Activated T-cell treated with anti-CD3 and anti-CD28 coated beads for 48 hours (primary cell): ENCODE measurements at places on chromosomes 5 and 9.

DNA sequence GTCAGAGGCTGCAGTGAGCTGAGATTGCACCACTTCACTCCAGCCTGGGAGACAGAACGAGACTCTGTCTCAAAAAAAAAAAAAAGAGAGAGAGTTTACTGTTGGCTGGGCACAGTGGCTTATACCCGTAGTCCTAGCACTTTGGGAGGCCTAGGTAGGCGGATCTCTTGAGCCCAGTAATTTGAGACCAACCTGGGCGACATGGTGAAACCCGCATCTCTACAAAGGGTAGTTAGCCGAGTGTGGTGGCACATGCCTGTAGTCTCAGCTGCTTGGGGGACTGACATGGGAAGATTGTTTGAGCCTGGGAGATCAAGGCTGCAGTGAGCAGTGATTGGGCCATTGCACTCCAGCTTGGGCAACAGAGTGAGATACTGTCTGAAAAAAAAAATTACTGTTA is 12.6 kb downstream of the HABP4 start:
- no peak for DNase-seq

DNA sequence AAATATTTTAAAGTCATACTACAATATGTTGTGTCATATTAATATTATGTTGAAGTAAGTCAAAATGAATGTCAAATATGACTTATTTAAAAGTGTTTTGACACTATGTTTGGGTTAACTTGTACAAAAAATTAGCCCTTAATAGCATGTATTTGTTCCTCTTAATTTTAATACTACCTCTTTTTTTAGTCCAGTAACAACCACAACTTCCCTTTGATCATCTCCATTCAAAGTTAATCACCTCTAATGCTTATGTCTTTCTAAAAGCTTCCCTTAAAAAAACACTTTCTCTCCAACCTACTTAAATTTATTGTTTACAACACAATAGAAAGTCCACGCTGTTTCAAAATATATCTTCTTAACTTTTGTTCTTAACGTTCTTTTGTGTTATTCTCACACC is 9.6 kb downstream of the SLCO4C1 start:
- no peak for DNase-seq

DNA sequence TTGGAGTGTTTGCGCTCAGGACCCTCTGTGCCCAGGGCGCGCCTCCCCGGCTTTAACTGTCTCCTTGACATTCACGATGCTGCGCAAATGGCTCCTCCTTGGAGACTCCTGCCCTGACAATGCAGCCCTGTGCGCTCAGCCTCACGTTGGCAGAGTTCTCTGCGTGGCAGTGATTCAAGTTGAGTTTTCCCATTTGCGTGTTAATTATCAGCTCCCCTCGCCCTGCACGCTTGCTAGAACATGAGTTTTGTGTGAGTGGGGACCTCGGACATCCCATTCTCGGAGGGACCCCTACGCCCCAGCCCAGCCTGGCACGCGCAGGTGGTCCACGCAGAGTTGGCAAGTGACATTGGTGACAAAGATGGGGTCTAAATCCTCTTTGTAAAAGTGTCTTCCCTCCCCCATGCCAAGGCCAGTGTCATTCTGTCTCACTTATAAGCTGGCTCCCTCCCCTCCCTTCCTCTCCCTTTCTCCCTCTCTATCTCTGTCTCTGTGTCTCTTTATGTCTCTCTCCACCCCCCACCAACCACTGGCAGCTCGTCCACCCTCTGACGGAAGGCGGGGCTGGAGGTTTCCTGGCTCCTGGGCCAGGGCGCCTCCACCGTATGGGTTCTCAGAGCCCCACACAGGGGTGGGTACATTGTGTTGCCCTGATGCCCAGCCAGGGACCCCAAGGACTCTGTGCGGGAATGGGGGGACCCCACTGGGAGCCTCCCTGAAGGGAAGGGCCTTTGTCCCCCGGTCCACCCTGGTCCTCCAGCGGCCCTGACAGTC is 169.3 kb downstream of the OLFM1 start:
- no peak for DNase-seq

GRCh38 chr5:15013654-15014463 is 142.3 kb upstream of the ANKH start:
- DNase-seq, result no peak

- DNase-seq, result no peak
Observed at GRCh38 chr9:84123648-84124406, 143.2 kb downstream of the RMI1 start.

- DNase-seq, result no peak
Observed at GRCh38 chr9:125881042-125881441, 133.9 kb downstream of the PBX3 start.

DNA sequence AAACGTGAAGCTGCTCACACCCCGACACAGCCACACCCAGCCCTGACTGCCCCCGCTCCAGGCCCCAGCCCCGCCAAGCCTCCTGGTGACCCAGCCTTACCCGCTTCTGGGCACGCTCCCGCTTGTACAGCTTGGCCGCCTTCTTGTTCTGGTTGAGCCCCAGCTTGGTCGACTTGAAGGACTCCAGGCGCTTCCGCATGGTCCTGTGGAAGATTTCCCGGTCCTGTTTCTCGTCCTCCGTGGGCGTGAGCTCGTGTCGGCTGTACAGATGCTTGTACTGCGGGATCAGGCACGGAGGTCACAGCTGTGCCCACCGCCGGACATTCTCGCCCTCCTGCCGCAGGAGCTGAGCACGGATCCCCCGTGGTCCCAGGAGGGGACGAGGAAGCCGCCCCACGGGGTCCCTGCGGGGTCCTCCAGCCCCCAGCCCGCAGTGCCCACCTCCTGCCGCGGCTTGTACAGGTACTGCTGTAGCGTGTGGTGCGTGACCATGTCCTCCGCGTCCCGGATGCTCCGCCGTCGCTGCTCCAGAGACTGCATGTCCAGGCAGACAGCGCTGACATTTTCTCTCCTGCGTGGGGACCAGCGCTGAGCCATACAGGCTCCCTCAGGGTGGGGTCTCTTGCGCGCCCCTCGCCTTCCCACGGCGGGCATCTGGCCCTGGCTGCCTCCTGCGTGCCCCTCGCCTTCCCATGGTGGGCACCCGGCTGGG is 33.3 kb downstream of the EXOC3 start:
- no peak for DNase-seq

- no peak for DNase-seq
Observed at GRCh38 chr5:25850581-25850980, 1187.8 kb downstream of the CDH9 start.

GRCh38 chr9:97911528-97911927 is 10.8 kb downstream of the TRMO start:
- no peak for DNase-seq

GRCh38 chr9:18994263-18994916 is 38.6 kb downstream of the SAXO1 start:
- DNase-seq, result no peak

- DNase-seq, result no peak
Observed at GRCh38 chr9:25917731-25918362, 239.6 kb upstream of the TUSC1 start.

DNA sequence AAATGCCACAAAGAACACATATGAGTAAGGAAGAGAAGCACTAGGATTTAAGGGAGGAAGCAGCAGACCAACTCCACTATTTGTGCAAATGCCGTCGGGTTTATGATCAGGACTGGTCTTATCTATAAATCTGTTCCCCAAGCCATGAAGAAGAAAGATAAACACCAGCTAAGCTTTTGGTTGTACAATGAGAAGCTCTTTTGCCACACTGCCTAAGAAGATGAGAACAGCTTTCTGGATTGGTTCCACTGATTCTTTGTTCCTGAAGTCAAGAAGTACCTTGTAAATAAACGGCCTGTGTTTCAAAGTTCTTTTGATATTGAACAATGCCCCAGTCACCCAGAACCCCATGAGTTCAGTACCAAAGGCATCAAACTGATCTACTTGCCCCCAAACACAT is 93.9 kb downstream of the RFX3 start:
- no peak for DNase-seq

DNA sequence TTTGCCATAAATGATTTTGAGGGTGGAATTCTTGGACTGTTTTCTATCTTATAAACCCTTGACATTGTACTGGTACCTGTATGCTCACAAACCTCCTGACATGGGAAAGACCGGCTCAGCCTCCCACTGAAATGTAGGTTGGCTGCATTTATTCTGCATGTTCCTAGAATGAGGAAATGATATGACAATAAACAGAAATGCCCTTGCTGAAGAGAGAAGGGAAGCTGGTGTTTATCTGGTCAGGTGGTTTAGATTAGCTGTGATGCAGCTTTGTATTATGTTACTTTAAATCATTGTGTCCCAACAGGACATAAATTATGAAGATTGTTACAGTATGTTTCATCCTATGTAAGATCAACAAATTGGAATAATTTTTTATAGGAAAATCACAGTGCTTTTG is 23.1 kb upstream of the CATSPER3 start:
- no peak for DNase-seq

DNA sequence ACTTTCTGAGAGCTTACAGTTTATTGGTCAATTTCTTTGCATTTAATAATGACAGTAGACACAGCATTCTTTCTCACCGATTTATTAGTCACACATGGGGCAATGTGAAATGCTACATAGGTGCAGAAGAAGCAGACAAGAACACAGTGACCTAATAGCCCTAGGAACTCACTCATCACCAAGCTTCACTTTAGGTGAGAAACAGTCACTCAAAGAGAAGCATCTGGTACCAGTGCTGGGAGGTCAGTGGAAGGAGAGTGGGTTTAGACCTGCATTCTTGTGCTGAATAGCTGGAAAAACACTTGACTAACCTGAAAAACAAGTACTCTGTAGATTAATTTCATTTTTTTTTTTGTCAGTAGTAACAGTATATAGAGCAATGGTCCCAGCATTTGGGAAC is 179.6 kb downstream of the GRIA1 start:
- DNase-seq, result no peak

DNA sequence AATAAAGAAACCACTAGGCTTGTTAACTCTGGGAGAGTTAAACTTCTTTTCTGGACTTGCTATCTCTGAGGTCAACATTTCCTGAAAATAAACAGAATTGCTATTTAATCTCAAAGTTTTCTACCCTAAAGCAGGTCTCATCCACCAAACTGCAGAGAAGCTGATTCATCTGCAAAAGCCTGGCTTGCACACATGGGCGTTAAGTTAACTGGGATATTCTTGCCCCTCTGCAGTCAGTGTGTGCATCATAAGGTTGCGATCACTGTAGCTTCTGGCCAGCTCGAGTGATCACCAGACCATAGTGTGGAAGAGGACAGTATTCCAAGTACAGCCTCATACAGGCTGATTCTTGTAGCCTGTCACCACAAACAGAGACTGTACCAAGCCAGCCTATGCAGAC is 99.2 kb downstream of the SPOCK1 start:
- no peak for DNase-seq

DNA sequence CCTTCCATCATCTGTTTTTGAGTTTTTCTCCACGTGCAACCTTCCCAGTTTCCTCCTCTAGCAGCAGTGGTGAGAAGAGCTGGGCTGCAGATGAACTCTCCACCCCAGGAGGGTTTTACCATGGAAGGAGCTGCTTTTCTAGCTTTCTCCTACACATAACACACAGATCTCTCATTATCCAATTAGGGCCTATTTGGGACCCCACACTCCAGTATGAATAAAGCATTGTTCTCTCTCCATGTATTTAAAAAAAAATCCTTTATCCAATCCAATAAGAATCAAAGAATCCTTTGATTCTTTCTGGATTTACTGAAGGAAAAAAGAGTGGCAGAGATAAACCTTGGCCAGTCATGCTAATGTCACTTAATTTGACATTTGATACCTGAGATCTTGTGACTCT is 31.6 kb upstream of the NAA35 start:
- DNase-seq, result no peak

- peak; percentile 70 for DNase-seq
Observed at GRCh38 chr9:137150617-137151457, 11.9 kb downstream of the GRIN1 start.

DNA sequence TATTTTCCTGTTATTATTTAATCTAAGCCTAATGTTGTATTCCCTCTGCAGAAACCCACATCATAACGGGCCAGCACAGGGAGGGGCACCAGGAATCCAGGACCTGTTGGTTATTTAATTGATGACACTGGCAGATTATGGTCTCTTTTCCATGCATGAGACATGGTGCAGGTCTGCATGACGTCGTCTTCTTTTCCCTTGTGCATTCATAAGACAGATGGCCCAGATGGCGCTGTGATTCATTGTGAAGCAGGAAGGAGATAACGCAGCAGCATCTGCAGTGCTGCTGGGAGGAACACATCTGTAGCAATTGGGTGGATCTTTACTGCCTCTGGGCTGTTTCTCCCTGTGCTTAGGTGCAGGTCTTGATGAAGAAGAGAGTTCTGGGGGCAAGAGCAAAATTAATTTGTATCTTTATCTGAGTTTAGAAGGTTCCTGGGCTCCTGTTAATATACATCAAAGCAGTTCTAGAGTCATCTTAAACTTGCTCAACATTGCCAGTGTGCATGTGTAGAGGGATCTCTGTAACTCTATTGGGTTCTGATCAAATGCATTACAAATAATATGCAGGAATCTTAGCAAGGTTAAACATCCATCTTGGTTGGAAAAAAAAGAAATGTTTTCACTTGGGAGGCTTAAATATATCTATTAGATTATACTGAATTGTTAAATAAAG is 176.1 kb downstream of the PCSK1 start:
- DNase-seq, result no peak

- peak; percentile 26 for DNase-seq
Observed at GRCh38 chr5:140821375-140822280, at the start of gene PCDHA5. TSS of gene PCDHA5 (plus strand) at chr5:140821613.

DNA sequence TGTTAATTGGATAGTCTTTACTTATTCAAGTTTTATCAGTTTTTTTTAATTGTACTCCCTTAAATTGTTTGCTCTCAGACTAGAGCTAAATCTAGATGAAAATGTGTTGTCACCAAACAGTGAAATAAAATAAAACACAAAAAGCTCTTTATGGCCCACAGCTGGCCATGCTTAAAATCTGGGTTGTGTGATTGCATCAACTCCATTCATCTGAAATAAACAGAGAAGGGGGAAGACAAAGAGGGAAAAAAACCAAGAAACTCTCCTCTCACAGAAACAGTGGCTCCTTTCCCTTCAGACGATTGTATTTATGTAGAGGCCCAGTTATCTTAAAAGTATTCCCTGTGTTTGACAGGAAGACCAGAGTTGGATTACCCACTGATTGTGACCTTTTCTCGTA is 422.4 kb downstream of the IRX1 start:
- DNase-seq, result no peak

- DNase-seq, result no peak
Observed at GRCh38 chr5:82975396-82975795, 101.8 kb downstream of the TMEM167A start.

- no peak for DNase-seq
Observed at GRCh38 chr9:107286057-107286456, 3.0 kb downstream of the RAD23B start.
